T-helper 17 cell (primary cell): ENCODE measurements at places on chromosomes 5 and 9.

DNA sequence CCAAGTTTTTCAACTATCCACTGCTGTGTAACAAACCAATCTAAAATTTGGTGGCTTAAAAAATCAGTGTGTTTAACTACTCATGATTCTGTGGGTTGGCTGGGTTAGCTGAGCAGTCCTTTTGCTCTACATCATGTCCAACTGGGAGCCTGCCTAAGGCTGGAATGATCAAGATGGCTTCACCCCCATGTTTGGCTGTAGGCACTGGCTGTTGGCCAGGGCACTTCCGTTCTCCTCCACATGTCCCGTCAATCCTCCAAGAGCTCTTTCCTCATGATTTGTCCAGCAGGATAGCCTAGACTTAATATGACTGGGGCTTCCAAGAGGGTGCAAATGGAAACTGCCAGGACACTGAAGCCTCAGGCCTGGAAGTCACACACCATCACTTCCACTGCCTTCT is 17.0 kb upstream of the TSSK1B start:
- no peaks in the 10 kb centered on the region for H3K36me3 ChIP-seq
- no peak overlapping the region for H3K27ac ChIP-seq
- peaks cover 7% of the 10 kb centered on the region for H3K27me3 ChIP-seq
- H3K4me1 ChIP-seq, result peaks cover 6% of the 10 kb centered on the region
- DNase-seq, result no peak

DNA sequence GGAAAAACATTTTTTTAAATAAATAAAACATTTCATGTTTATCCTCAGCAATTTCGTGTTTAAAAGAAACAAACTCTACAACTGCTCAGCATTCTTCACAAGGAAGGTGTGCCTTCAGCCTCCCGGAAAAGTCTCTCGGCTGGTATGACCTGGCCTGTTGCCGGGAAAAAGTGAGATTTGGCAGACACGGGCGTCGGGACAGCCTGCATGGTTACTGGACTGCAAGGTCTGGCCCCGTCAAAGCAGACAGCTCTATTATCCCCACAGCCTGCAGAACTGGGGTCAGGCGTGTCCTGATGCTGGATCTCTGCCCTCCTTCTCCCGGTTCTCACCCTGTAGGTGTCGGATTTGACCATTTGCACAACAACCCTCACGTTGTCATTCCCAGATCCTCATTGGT is 120.3 kb upstream of the SPATA31C2 start:
- H3K27ac ChIP-seq, result no peak overlapping the region
- peaks cover 6% of the 10 kb centered on the region for H3K27me3 ChIP-seq
- no peak for DNase-seq

DNA sequence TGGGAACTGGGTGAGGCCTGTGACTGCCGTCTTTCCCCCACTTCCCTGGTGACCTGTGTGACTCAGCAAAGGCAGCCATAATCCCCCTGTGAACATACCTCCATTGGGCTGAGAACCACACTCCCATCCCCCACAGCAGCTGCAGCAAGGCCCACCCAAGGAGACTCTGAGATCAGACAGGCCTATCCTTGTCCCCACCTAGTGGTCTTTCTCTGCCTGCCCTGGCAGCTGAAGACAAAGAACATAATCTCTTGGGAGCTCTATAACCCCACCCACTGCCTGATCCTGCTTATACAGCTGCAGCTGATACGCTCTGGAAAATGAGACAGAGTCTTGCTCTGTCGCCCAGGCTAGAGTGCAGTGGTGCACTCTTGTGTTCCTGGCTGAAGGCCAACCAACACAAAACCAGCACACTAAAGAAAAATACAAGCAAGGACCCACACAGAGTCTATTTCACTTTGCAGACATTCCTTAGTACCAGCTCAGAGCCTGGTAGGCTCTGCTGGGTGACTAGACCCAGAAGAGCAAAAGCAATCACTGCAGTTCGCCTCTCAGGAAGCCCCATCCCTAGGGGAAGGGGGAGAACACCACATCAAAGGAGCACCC is 106.7 kb downstream of the MCTP1 start:
- no peaks in the 10 kb centered on the region for H3K4me1 ChIP-seq
- H3K27me3 ChIP-seq, result peaks cover 8% of the 10 kb centered on the region
- DNase-seq, result no peak
- peaks cover 2% of the 10 kb centered on the region for H3K36me3 ChIP-seq
- no peak overlapping the region for H3K4me3 ChIP-seq

- no peak for DNase-seq
- no peaks in the 10 kb centered on the region for H3K27me3 ChIP-seq
- no peak overlapping the region for H3K27ac ChIP-seq
Observed at GRCh38 chr9:116497095-116497890, 189.8 kb upstream of the TRIM32 start.
